ENCODE measurements at places on chromosomes 3 and 15.
A peak's percentile ranks its signal among the peaks of the same experiment; 100 is the strongest.

DNA sequence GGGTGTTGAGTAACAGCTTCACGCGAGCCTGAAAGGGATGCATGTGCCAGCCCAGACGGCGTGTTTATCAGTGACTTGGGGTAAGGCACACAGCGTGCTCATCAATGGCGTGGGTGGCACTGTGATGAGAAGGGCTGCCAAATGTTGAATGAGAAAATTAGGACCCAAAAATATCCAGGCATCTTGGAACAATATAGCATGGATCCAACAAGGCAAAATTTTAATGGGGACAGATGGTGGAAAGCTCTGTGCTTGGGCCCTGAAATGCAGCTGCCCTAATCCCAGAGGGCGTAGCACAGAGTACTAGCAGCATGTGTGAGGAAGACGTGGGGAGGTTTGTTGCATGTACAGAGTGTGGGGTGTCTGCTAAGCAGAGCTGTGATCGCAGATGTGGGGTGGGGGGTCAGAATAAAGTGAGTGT is 48.9 kb downstream of the SSUH2 start:
- no peak for DNase-seq

- DNase-seq, result no peak
Measured at GRCh38 chr15:64001148-64001547, 45.1 kb downstream of the DAPK2 start.

GRCh38 chr15:76987896-76988860 is 6.7 kb upstream of the PSTPIP1 start:
- DNase-seq, result no peak

- peak; percentile 84 for DNase-seq
Measured at GRCh38 chr3:123344175-123344906, 104.5 kb downstream of the ADCY5 start.

- no peak for DNase-seq
Measured at GRCh38 chr15:27723821-27724220, 375.3 kb downstream of the OCA2 start.

- no peak for DNase-seq
Measured at GRCh38 chr15:57902155-57902554, 163.4 kb downstream of the ALDH1A2 start.

- DNase-seq, result no peak
Measured at GRCh38 chr3:179181993-179182551, 33.9 kb downstream of the PIK3CA start.

GRCh38 chr3:153370680-153371079 is 208.7 kb downstream of the RAP2B start:
- DNase-seq, result no peak

GRCh38 chr3:112770032-112770626 is 76.5 kb downstream of the CD200R1L start:
- DNase-seq, result no peak

DNA sequence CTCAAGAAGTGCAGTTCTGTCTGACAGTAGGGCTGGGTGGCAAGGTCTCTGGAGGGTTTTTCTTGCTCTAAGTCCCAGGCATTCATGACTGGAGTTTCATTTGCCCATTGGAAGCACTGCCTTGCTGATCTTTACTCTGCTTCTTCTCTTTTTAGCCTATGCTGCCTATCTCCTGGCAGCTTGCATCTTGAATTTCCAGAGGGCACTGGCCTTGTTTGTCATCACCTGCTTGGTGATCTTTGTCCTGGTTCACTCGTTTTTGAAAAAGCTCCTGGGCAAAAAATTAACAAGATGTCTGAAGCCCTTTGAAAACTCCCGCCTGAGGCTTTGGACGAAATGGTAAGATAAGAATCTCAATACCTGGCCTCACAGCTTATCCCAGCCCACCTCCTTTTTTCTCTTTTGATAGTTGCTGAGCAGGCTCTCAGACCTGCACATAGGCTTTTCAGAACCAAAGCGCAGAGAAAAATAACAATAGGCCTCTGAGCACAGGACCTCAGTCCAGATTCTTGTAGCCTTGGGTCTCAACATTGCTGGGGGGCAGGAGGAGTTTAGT is 10.9 kb downstream of the SLC28A2 start:
- DNase-seq, result no peak

DNA sequence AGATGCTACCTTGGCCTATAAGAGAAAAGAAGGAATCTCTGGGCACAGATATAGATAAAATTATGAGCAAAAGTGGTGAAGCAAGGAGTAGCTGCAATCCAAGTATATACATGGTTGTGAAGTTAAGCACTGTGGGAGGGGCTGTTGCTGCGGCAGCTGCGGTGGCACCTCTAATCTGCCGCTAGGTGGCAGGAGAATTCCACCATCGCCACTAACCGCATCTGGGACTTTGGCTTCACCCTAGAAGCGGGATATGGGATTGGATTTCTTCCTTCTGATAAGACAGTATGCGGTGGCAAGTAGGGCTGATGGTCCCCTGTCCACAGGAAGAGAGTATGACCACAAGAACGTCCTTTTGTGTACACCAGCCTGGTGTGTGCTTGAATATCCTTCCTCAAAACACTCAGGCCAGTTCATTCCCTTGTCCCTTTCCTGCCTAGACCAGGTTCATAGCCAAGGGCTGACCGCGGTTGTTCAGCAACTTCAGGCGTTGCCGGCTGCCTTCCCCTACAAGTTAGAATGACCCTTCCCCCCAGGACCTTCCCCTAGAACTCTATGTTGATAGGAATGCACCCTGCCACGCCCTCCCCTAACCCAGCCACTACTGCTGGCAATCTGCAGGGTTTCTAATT is 5.1 kb downstream of the MAGEL2 start:
- DNase-seq, result no peak

GRCh38 chr15:49652922-49653321 is 32.1 kb downstream of the DTWD1 start:
- no peak for DNase-seq

DNA sequence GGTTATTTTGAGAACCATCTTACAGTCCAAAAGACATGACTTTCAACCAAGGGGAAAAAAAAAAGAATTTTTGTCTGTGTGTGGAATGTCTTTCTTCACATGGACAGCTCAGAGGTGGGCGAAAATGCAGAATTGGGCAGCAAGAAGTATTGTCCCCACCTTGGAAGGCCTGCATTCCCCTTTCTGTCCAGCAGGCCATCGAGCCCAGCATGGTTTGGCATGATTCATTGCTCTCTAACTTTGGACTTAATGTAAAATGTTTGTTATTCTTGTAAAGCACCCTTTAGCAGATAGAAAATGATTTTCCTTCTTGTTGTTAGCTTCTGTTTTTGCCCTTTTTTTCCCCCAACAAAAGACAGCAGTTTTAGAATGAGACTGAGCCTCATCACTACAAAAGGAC is 12.4 kb downstream of the MYO1E start:
- DNase-seq, result no peak

DNA sequence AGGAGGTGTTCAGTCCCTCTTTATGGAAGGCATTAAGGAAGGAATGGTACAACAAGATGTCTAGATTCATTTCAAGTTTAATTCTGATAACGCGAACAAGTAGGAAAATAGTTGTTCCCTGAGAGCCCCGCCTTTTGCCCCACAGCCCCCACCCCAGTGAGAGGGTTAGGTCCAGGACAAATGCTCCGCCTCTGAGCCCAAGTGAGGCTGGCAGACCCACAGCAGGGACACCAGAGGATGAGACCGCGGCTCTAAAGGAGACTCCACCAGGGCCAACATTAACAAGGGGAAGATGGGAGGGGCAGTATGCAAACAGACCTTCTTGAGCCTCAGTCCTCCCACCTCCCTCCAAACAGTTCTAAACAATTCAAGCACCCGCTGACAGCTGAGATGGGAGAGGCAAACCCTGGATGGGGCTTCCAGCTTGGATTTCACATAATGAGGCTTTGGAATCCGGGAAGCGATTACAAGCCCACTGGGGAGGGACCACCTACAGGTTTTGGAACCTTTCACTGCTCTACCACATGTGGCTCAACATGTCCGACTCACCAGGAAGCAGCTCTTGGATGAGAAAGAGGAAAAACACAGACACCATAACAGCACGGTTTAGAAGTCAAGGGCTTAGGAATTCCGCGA is 42.9 kb upstream of the IREB2 start:
- DNase-seq, result peak; percentile 72

DNA sequence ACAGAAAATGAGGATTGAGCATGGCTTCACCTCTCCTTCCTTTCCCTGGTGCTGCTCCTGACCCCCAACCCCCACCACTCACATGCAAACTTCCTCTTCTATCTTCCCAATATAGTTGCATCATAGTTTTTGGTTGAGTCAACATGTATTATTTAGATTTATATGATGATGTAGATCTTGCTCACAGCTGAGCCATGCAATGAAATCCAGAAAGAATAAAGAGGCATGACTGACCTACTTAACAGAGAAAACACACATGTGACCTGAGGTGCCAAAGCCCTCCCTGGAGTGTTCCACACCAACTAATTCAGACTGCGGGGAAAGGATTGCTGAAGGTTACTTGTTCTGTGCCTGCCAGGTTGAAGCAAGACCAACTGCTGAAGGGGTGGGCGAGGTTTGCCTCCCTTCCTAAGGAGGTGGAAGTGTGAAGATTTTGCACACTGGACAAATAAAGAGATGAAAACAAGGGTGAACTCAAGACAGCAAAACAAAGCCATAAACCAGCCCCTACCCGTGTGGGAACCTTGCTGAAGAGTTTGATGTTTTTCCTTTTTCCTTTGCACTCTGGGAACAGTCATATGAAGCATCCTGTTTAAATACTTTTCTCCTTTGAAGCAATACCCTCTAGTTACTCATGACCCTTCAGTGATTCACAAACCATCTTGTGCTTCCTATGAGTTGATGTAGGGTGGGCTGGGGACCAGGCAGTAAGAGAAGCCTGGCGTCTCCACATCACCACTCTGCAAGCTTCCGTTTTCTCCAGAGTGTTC is 155.2 kb upstream of the UBE2E1 start:
- DNase-seq, result no peak

GRCh38 chr3:16828815-16829214 is 55.9 kb upstream of the PLCL2 start:
- DNase-seq, result peak; percentile 9

- no peak for DNase-seq
Measured at GRCh38 chr3:193744048-193744821, 151.2 kb downstream of the OPA1 start.

GRCh38 chr15:25933456-25934158 is 70.5 kb upstream of the ATP10A start:
- DNase-seq, result peak; percentile 40

DNA sequence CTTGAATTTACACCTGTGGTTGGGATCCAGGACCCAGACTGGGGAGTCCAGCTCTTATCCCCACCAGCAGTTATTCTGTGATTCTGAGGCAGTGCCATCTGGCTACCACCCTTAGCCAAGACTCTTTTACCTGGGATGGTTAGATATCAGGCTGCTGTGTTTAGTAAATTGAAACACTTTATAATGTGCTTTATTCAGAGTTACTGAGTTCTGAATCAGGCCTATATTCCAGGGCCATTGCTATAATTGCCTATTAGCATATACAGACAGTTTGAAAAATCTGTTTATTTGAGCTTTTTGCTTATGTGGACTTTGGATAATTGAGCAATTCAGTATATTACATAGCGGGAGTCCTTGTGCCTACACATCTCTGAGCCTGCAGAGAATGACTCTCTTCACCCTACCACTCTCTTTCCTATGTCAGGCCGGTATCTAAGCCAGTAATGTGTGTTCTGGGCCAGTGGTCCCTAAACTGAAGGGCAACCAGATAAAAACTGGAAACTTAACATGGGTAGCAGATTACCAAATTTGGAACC is 45.4 kb upstream of the TRAK1 start:
- DNase-seq, result no peak

GRCh38 chr15:73889053-73889761 is 15.8 kb downstream of the TBC1D21 start:
- DNase-seq, result no peak

DNA sequence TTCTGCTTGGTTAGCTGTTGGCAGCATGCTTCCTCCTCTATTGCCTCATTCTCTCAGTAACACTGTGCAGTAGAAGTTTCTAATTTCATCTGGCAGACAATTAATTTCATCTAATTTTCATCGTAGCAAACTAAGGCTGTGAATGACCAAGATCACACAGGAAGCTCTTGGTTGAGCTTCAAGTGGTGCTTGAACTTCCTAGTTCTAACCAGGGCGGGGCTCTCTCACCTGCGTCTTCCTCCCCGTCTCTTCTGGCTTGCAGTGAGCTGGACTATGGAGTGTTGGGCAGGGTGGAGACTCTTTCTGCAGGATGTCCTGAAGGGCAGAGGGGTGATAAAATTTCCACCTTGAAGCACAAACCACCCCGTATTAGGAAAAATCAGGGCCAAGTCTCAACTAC is 2.0 kb upstream of the IL16 start:
- no peak for DNase-seq

DNA sequence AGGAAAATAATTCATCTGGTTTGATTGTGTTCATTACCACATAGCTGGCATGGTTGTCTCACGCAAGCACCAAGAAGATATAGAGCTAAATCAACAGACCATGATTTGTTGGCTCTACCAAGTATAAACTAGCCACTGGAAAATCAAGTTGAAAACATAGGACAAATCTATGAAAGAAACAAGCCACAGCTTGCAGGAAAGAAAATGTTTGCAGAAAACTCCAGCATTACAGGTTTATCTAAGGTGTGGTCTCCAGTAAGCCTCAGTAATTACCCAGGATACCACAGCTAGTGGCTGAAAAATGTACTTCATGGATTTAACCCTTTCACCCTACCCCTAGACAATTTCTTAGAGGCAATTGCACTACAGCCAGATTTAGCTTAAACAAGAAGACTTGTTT is 340.6 kb downstream of the SOX2 start:
- DNase-seq, result no peak

- no peak for DNase-seq
Measured at GRCh38 chr3:47412453-47412756, 31.6 kb downstream of the PTPN23 start.

DNA sequence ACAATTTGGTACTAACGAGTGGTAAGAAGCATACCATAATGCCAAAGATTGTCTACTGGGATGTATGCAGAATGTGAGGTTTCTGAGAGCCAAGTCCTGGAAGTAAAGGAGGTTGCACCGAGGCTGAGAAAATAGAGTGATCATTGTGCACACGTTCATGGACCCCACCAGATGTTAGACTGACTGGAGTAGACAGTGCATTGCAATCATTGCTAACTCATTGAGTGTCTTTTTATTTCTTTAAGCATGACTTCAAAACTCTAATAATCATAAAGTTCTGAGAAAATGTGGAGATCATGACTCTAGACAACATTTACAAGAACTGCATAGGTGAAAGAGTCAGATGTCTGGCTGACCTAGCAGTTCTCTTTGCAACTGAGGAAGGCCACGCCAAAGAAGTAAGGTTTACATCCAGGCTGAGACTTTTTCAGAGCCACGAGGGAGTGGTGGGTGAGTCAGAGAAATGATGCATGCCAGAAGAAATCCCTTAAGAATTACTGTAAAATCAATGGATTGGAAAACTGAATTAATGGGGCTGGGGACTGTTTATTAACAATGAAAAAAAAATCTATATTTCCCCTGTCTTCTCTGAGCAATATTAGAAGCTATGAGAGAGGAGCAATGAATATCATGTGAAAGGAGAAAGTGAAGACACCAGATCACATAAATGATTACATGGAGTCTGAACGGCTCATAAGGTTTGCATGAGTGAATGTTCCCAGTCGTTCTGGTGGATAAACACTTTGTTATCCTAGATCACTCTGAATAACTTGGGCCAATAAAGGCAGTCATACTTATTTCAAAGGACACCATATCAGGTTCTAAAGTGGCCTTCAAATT is 76.0 kb upstream of the SLC25A26 start:
- DNase-seq, result no peak

- DNase-seq, result no peak
Measured at GRCh38 chr15:31081056-31081455, 20.5 kb downstream of the TRPM1 start.
